Fibroblast of skin of left quadriceps (primary cell): ENCODE measurements at places on chromosomes 4 and X.

DNA sequence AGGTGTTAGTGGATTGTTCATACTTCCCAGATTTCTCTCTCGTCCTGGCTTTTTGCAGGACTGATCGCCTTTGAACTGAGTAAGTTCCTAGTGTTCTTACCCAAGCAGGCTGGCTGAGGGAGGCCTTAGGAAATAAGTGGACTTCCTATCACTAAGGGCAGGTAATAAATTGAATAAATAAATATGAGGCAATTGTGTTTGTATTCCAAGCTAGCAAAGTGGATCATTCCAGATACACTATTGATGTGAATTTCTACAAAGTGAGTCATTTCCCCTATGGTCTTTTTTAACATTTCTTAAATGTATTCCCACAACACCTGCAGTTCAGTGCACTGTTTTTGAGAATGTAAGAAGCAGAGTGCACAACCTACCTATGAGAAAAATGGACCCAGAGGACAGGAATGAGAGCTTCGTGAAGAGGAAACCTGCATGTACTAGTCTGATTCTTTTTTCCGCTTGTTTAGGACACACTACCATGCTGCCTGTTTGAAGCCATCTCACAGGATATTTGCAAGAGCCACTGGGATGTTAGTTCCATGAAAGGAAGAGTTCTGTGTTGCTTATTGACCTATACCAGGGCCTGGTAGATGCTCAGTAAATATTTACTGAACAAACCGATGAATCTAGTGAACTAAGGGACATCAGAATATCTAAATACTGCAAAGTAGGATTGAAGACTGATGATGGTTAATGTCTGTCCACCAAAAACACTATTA, 29.0 kb upstream of the SMAD1 start:
- DNase-seq, result no peak

GRCh38 chr4:82638479-82638878, 76.7 kb upstream of the TMEM150C start:
- DNase-seq, result no peak

GRCh38 chrX:130086447-130087206, 23.7 kb downstream of the ELF4 start:
- DNase-seq, result no peak

DNA sequence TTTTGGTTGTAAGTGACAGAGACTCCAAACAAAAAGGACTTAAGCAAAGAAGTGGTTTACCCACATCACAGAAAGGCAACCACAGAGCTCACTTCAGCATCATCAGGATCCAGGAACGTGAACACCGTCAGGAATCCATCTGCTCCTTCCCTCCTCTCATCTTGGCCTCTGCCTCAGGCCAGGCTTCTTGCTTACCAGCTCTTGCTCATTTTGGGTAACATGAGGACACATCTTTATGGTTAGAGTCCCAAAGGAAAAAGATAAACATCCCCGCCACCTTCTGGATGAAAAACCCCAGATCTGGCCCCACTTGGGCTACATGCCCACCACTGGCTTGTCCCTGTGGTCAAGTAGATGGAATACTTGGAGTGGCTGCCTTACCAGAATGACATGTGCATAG, 176.8 kb upstream of the RPL34 start:
- DNase-seq, result no peak

GRCh38 chr4:143531788-143532491, 18.4 kb downstream of the SMARCA5 start:
- no peak for DNase-seq

GRCh38 chr4:151205722-151206121, 71.2 kb upstream of the PRSS48 start:
- no peak for DNase-seq

GRCh38 chrX:82732861-82733260, 775.2 kb upstream of the POU3F4 start:
- DNase-seq, result no peak

DNA sequence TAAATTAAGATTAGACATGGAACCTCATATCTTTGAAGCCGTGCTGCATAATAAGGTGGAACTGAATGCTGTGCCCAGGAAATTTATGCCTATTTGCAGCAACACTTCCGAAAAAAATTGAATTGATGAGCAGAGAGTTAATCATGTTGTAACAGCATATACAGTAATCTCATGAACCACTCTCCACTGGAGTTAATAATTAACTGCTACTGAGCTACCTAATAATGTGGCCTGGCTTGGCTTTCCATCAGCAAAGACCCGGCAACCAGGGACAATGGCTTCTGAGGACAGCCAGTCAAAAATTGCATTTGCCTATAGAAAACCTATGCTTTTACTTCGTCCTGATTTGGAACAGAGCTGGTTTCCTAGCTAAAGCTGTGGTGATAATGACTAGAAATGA, 63.8 kb upstream of the GATB start:
- DNase-seq, result no peak

DNA sequence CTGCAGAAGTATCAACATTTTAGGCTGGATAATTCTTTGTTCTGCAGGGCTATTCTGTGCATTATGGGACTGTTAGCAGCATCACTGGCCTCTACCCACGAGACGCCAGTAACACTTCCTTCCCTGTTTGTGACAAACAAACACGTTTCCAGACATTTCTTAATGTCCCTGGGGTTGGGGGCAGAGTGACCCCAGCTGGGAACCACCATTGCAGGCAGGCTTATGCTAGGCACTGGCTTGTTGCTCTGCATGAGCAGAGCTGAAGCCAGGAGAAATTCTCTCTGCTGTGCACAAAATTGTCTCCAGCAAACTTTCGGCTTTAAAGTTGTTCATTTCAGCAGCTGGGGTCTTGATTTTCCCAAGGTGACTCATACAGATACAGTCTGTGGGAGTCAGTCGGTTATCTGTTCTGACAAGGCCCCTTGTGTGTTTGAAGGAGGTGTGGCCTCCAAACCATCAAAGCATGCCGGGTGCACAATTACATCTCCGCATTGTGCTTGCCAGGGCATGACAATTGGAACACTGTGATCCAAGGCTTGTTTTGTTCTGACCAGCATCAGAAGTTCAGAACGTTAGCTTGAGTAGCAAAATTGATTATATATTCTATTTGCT, 156.4 kb upstream of the BOD1L1 start:
- no peak for DNase-seq

GRCh38 chr4:114277690-114278089, 298.2 kb upstream of the ARSJ start:
- peak; percentile 57 for DNase-seq

- no peak for DNase-seq
Observed at GRCh38 chr4:97104006-97104405, 1039.3 kb downstream of the STPG2 start.

DNA sequence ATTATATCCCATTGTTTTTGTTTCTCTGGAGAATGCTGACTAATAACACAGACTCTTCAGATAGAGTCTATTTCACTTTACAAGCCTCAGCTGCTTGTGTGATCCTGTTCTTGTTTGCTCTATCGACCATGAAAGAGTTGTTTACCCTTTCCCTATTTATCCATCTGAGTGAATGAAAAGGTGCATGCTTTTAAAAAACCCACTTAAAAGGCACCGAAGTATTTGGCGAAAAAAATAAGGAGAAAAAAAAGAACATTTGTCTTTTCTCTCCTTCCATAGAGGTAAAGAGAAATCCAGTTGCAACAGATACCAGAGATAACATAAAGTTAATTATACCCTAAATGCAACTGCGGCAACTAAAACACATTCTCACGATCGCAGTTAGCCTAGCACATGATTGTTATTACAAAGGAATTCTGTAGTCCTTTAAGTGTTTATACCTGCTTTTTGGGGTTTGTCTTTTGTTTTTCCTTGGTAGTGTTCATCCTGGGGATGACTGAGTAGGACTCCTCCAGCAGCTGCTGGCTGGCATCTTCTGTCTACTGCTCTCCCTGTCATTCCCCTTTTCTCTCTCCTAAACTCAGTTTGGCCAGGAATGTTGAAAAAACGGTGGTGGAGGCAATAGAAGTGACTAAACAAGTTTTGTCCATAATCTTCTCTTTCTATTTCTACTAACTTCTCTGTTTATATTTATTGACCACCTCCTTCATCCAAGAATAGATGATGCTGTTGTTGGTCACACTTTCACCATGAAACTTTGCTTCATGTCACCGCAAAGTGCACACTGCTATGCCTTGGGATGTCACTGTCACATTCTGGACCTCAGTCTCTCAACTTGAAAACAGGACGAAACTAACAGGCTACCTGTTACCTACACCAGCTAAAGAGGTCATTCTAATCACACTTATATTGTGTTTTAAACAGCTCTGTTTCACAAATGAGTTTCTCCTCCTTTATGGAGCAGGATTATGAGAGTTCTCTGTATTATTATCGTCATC, 41.9 kb upstream of the FRAS1 start:
- DNase-seq, result no peak

GRCh38 chr4:37858872-37859271, 32.0 kb upstream of the TBC1D1 start:
- DNase-seq, result no peak

DNA sequence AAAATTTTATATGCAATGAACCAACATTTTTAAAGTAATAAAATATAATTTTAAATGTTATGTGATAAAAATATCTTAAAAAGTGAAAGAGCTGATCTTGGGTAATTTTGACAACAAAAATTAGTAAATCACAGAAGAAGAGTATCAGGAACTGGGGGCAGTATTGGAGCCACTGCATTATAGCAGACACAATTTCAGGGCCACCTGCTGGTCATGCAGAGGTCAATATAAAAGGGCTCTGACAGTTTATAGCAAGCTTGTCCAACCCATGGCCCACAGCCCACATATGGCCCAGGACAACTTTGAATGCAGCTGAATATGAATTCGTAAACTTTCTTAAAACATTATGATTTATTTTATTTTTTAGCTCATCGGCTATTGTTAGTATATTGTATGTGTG, 13.0 kb upstream of the LEF1 start:
- DNase-seq, result no peak

DNA sequence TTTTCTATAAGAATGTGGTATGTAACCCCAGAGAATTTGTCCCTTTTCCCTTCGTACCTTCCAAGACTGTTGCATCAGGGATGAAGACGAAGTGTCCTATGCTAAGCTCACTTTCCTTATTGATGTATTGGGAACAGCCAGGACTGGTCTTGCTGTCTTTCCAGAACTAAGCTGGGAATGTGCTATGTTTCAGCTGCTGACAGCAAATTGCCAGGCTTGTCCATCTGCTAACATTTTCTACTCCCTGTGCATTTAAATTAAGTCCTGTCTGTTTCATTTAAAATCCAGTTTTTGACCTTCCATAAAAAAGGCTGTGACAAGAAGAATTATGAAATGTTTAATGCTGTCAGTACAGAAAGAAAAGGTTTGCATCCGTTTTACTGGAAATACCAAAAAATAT, 87.9 kb downstream of the ATP10D start:
- DNase-seq, result no peak

GRCh38 chr4:80989921-80990544, 40.5 kb upstream of the BMP3 start:
- DNase-seq, result peak; percentile 41

GRCh38 chr4:183183906-183184535, 85.0 kb downstream of the WWC2 start:
- no peak for DNase-seq

DNA sequence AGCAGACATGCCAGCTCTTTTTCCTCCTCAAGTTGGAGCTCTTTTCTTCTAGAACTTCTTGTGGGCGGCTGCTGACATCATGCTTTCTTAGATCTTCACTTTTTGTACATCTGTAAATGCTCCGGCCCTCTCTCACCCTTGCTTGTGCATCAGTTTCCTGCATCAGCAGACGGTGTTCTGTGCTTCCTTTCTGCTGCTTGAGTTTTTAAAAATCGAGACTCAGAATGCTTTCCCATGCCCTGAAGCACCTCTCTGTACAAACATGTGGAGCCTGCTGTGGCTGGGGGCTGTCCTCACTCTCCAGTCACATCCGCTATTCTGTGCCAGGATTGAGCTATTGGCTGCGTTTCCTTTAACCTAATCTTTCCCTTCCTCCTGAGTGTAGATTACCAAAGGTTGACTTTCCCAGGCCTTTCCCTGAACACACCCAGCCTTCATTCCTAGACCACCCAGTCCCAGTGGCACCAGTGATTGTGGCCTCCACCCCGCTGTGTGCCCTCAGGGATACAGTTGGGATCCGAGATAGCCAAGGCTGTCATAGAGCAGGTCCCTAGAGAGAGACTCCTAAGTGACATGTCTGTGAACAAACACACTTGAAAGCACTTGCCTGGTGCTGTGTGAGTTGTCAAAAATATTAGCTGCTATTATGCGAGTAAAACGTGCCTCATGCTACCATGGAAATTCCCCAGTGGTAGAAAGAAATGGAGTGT, 41.9 kb downstream of the TNIP2 start:
- no peak for DNase-seq

- DNase-seq, result no peak
Observed at GRCh38 chr4:48481581-48481980, 1.6 kb upstream of the SLC10A4 start.
